ENCODE measurements at places on chromosomes 11 and 22.
A peak's percentile ranks its signal among the peaks of the same experiment; 100 is the strongest.

DNA sequence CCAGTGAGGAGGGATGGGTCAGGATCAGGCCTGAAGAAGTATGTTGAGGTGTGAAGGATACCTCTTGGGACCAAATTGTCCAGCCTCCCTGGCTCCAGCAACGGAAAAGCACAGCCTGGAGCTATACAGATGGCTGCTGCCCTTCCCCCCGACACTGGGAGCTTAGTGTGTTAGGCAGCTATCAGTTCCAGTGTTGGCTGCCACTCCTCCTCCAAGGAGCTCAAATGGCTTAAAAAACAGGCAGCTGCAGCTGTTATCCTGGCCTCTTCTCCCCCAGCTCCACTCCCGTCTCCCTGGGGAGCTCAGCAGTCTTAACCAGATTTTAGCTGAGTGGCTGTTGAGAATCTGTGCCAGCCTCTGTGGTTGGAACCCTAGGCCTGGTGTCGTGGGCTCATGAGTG is 225.0 kb downstream of the JRKL start:
- peak; percentile 23 for DNase-seq

GRCh38 chr22:26660961-26661578 is 3.7 kb downstream of the MIAT start:
- DNase-seq, result no peak

- DNase-seq, result no peak
Observed at GRCh38 chr11:418343-419247, 3.8 kb upstream of the SIGIRR start.

DNA sequence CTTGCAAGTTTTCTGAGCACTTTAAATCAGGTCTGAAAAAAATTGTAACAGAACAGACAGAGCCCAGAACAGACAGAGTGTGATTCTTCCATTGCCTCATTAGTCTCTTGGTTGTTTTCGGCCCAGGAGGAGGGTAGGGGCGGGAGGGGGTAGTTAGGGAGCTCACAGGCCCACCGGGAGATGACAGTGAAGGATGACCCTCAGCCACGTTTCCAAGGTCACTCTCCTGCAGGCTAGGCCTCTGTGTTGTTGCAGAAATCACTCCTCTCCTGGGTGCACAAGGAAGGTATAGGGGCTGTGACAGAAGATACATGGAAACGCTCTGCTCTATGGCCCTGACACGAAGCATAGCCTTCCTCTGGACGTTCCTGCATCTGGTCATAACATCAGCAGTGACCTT is 69.3 kb downstream of the ABTB2 start:
- DNase-seq, result no peak

- DNase-seq, result no peak
Observed at GRCh38 chr11:73404048-73404447, 27.8 kb downstream of the RELT start.

GRCh38 chr22:39396797-39397195 is 2.8 kb upstream of the TAB1 start:
- DNase-seq, result no peak

DNA sequence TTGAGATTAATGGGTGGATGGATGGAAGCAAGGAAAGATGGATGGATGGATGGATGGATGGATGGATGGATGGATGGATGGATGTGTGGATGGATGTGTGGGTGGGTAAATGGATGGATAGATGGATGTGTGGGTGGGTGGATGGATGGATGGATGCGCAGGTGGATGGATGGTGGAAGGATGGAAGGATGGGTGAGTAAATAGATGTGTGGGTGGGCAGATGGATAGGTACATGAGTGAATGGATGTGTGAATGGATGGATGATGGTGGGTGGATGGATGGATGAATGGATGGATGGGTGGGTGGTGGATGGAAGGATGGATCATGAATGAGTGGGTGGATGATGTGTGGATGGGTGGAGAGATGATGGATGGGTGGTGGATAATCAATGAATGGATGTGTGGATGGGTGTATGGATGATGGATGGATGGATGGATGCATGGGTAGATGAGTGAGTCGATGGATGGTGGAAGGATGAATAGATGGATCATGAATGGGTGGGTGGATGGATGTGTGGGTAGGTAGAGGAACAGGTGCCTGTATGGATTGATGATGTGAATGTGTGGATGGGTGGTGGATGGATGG is 375.2 kb downstream of the BRD1 start:
- DNase-seq, result no peak

- no peak for DNase-seq
Observed at GRCh38 chr11:37505406-37505805, 907.4 kb upstream of the RAG2 start.

DNA sequence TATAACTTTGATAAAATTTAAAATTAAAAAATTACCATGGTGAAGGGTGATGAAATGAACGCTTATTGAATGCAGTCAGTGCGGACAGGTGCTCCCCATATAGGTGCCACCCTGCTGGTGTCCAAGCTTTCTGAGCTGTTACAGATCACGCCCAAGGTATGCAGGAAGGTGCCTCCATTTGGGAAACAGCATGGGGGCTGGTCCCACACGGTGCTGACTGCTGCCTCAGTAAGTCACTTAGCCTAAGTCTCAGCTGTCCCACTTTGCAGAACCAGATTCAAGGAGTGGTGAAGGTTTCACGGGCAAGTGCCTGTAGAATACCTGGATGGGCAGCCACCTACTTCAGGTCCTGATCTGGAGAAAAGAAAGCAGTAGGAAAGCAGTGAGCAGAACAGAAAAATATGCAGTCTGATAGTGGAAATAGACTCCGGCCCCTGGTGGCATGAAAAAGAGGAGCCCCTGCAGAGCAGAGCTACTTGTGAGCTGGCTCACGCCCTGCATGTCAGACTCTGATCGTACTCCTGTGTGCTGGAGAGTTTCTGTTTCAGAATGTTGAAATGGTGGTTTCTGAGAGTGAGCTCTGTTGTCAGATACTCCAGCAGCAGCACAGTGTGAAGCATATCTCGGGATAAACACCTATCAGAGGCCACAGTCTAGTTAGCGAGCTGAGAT is 33.2 kb downstream of the ADORA2A start:
- no peak for DNase-seq

- DNase-seq, result no peak
Observed at GRCh38 chr11:82995235-82995634, 76.5 kb downstream of the RAB30 start.

DNA sequence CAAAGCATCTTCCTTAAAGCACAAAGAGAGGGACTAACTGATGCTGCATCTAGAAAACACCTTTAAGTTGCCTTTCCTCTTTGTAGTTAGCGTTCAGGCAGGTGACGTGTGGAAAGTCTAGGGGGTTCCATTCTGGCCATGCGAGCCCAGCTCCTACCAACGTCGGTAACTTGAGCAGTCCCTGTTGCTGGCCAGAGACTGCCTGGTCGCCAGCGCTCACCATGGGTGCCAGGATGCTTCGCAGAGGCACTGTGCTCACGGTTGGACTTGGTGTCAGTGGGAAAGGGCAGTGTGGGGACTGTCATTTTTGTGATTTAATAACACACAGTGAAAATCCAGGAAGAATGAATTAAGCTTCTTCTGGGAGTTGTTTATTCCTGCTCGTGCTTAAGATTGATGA is 40.6 kb downstream of the PPP2R1B start:
- DNase-seq, result no peak
